ENCODE measurements at places on chromosomes 11 and 22.

DNA sequence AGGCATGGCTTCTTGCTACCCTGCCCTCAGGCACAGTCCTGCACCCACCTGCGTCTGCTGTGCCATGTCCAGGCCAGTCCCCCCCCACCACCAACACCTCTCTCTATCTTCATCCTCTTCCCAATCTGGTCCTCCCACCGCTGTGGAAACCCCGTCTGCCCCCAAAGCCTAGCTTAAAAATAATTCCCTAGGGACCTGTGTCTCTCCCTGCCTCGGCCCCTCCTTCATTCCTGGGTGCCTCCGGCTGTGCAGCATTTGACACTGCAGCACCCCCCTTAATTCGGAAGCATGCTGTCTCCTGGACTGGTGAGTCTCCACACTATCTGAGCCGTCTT is 2.5 kb upstream of the ASCL2 start:
- no peak for DNase-seq

- DNase-seq, result peak; percentile 70
Observed at GRCh38 chr22:19909350-19910179, 32.0 kb upstream of the COMT start.

GRCh38 chr11:68457898-68458249 is 2.7 kb upstream of the PPP6R3 start:
- DNase-seq, result no peak

DNA sequence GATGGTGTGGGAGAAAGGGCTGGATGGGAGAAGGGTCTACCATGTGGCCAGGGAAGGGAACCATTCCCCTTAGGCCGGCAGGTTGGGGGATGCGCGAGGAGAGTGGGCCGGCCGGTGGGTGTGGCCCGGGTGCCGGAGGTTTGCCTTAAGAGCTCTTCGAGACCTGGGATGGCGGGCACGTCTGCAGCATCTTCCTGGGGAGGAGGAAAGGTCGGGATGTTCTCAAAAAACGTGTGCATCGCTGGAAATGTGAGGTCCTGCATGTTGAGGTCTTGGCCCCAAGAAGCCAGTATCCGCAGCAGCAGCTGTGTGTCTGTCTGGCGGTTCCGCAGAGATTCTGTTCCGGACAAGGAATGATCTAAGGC is 1.4 kb downstream of the NAV2 start:
- no peak for DNase-seq

DNA sequence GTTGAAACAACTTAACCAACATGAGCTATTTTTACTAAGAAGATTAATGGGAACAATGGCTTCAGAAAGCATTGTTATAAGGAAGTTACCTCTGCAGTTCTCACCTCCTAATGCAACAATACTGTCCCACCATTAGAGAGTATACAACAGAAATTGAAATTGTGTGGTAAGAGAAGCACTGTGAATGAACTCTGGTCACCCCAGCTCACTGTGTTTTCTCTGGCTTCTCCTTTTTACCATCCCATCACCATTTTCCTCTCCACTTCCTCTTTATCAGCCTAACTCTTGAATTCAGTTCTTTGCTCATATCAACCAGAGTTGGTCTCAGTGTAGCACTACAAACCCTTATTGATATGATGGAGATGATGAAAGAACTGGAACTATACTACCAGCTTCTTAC is 138.0 kb upstream of the POU2AF2 start:
- DNase-seq, result no peak

- no peak for DNase-seq
Observed at GRCh38 chr22:38758276-38758945, 2.6 kb upstream of the SUN2 start.

- no peak for DNase-seq
Observed at GRCh38 chr22:30697975-30698374, 3.3 kb downstream of the OSBP2 start.

DNA sequence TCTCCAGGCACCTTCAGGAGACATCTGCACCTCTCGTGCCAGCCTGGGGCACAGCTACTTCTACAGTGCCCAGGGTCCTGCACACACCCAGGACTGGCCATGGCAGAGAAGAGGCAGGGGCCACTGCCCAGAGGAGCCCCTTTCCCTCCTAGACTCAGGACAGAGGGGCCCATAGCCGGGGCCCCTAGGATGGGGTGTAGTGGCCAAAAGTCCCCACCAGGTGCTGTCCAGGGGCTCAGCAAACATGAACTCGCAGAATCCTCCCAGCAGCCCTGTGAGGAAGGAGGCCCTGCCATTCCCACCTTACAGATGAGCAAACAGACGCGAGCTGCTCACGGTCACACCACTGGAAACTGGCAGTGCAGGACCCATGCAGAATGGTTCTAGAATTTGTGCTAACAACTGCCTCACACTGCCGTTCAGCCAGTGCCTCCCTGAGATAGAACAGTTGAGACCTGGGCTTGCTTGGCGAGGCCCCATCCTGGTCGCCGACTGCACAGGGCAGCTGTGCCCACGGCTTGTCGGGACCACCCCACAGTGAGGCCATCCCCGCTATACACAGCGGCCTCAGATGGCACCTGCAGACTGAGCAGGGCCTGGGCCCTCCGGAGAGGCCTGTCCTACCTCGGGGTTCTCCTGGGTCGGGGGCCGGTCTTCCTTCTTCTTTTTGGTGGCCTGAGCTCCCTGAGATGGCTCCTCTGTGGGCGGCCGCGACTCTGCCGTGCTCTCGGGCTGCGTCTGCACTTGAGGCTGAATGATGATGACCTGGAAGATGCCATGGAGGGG is 96.4 kb downstream of the PHF21B start:
- DNase-seq, result no peak

GRCh38 chr22:36228944-36229343 is 10.4 kb downstream of the APOL2 start:
- no peak for DNase-seq

GRCh38 chr11:14519597-14519916 is 629 bp downstream of the PSMA1 start:
- DNase-seq, result no peak

GRCh38 chr11:2555336-2555735 is 110.5 kb downstream of the KCNQ1 start:
- DNase-seq, result no peak

DNA sequence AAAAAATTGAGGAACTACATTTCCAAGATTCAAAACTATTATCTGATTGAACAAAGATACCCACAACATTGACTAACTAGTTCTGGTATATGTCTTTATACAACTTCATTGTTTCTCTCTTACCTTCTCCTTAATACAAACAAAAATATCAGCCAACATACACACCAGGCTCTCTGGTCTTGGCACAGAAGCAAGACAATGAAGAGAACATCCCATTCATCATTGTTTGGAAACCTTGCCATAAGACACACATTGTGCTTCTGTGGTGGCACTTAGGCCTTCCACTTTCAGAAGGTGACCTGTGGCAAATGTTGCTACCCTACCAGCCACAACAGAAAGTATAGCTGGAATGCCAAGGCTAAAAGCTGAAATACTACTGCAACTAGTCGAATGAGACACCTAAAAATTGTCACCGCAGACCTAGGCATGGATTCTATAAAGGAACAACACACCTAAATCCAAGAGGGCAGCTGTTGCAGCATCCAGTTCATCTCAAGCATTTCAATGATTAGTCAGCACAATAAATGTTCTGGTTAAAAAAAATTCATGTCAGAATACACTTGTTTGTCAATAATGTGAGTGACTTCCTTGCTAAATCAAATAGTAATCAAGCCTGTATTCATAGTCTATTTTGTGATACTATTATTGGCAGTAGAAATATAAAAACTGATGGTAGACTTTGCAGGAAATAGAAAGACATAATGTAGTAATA is 26.3 kb downstream of the MAP6 start:
- no peak for DNase-seq

- DNase-seq, result no peak
Observed at GRCh38 chr11:2375341-2375853, 1.7 kb upstream of the CD81 start.

DNA sequence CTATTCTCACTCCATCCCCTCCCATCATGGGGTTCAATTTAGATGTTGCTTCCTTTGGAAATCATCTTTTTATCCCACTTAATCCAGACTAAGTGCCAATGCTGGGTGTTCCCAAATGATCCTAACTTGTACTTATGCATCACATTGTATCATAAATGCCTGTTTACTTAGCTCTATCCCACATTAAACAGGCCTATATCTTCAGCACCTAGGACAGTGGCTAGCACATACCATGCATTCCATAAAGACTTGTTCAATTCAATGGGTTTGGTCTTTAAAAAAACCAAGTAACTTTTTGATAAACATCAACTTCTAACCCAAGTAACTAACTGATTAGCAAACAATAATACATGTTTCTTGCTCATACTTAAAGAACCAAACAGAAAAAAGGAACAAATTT is 40.6 kb downstream of the RSF1 start:
- no peak for DNase-seq

DNA sequence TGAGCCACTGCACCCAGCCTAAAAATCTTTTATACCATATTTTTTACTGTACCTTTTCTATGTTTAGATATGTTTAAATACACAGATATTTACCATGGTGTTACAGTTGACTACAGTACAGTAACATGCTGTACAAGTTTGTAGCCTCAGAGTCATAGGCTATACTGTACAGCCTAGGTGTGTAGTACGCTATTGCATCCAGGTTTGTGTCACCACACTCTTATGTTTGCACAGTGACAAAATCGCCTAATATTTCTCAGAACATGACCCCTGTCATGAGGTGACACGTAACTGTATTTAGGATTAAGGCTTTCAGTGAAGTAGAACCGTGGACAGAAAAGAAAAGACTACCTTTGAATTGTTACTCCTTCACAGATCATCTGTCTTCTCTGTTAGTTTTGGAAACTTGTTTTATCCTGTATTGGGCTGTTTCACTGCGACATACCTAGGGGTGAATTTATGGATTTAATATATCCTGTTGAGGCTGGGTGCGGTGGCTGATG is 83.8 kb downstream of the ZNRF3 start:
- no peak for DNase-seq

GRCh38 chr11:61976813-61977475 is 9.5 kb upstream of the FTH1 start:
- DNase-seq, result no peak

DNA sequence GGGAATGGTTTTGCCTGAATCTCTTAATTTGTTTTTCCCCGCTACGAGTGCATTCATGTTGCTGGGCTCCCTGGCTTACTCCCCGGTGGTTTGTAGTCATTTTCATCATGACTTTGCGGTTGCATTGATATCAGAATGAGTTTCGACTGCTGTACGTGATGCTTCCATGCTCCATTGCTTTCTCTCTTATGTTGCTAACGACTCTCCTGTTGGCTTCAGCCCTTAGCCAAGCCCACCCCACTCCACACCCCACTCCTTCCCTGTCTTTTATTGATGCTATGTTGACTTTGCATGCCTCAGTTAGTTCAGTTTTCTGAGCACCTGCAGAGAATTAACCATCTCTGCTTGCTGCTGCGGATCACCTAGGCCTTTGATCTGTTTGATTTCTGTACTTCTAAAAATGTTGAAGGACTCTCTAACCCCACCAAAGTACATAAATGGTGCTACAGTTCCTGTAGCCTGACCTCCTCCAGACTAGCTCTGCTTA is 65.3 kb downstream of the ARFGAP2 start:
- no peak for DNase-seq

DNA sequence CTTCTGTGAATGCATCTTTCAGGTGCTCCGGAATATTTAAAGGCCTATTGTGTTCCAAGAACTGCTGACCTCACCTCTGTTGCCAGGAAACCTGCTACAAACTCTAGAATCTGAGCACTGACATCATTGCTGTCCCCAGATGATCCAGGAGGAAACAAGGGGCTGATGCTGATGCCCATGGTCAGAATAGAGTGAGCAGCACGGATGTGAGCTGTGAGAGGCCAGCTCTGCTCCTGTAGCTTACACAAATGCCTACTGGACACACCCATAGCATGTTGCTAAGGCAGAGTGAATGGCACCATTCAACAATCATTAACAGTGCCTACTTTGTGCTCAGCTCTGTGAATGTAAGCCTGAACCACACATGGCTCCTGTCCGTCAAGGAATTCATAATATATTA is 276.7 kb upstream of the API5 start:
- no peak for DNase-seq

DNA sequence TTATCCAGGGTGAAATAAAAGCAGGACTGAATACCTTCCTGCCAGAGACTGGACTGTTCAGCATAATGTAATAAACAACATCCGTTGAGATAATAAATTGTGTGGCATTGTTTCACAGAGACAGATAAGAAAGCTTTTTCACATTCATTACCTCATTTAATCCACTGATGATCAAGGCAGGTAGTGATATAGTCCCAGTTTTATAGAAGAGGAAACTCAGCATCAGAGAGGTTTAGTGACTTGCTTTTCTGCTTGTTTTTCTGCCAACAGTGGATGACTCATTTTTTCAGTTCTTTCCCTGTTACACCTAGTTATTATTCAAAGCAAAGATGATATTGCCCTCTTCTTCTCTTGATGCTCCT is 4.0 kb downstream of the MYO18B start:
- no peak for DNase-seq

DNA sequence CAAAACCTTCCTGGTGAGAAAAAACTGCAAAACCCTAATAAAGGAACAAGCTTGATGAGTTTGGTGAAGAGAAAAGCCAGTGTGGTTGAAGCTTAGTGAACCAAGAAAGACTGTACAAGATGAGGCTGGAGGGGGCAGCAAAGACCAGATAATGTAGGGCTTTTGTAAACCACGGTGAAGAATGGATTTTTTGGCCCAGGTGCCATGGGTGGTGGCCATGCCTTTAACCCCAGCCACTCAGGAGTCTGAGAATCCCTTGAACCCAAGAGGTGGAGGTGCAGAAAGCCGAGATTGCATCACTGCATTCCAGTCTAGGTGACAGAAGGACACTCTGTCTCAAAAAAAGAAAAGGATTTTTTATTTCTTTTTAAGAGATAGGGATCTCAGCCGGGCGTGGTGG is 5.0 kb upstream of the ZDHHC5 start:
- no peak for DNase-seq

DNA sequence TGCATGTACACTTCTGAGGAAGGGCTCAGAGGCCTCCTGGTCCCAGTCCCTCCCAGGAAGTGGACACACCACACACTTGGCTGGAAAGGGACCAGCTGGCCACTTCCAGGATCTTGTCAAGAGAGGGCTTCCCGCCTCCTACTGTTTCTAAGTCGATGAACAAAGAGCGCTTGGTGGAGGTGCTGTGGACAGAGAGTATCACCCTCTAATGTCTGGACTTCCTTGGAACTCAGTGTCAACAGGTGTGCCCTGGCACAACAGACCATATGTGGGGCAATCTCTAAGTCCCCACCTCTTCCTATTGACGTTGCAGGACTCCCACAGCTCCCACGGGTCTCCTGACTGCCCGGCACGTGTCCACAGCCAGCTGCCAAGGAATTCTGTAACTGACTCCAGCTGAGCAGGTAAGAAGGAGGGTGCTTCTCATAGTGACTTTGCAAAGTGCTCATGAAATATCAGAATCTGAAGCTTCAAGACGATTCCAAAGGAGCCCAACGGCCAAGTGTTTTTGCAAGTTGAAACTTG is 16.1 kb downstream of the POU2AF1 start:
- DNase-seq, result no peak

All from MM.1S (cell line).